ENCODE measurements at places on chromosomes 1 and 21.

GRCh38 chr1:148372731-148373130 lies 110.4 kb downstream of the PPIAL4G start:
- DNase-seq = no peak

- no peak for DNase-seq
Observed at GRCh38 chr1:177230228-177231016, 59.7 kb downstream of the BRINP2 start.

GRCh38 chr1:150995896-150996295 lies 10.8 kb downstream of the MINDY1 start:
- DNase-seq = no peak

- DNase-seq = no peak
Observed at GRCh38 chr1:38818175-38818976, 41.2 kb downstream of the RRAGC start.

GRCh38 chr1:33081554-33082305 lies 777 bp downstream of the AZIN2 start:
- DNase-seq = no peak

- peak; percentile 24 for DNase-seq
Observed at GRCh38 chr1:1157426-1157913, 16.2 kb upstream of the TTLL10 start.

- no peak for DNase-seq
Observed at GRCh38 chr21:41973427-41973831, 19.6 kb upstream of the C2CD2 start.

DNA sequence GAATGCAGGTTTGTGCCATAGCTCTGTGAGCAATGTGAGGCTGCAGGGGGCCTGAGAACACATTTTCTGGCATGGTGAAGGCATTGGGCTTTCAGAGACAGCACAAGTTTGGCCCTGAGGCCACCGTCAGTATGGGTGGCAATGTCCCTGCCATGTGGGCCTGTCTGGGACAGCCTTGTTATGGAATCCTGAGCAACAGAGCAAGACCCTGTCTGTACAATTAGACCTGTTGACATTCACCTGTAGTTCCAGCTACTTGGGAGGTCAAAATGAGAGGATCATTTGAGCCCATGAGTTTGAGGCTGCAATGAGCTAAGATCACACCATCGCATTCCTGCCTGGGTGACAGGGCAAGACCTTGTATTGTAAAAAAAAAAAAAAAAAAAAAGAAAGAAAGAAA lies 35.6 kb downstream of the PRDM15 start:
- DNase-seq = no peak

- no peak for DNase-seq
Observed at GRCh38 chr21:45469273-45470086, 64.5 kb downstream of the COL18A1 start.

DNA sequence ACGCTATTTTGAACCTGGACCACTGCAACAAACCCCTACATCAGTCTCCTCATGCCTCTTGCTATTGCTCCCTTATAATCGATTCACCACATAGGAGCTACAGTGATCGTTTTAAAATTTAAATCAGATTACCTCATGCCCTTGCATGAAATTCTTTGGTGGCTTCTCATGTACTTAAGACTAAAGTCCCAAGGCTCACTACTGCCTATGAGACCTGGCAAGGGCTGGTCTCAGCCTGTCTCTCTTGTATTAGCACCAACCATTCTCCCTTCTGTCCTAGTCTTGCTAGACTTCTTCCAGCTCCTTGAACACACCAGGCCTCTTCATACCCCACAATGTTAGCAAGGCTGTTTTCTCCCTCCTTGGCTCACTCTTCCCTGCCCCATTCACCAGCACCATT lies 6.5 kb upstream of the GNPAT start:
- DNase-seq = no peak

DNA sequence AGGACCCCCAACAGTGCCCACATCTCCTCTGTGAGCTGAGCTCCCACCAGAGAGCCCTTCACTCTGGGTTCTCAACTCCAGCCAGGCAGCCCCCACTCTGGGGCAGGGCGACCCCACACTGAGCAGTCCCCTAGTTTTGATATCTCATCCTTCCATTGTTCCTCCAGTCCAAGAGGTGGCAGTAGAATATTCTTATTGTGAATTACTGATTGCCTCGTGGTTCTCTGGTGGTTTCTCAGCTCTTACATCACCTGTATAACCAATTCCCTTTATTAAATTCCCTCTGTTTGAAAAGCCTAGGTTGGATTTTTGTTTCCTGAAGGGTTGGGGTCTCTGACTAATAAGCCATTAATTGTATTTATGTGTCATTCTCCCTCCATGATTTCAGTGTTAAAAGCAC lies 407.5 kb downstream of the SETD4 start:
- no peak for DNase-seq

All from AG04449 (cell line).